Stimulated activated CD4-positive, alpha-beta T cell treated with anti-CD3 and anti-CD28 coated beads, Interleukin-1b, Interleukin-23, amount 100 ng/mL, for 24 hours (primary cell): ENCODE measurements at places on chromosomes 1 and 21.

DNA sequence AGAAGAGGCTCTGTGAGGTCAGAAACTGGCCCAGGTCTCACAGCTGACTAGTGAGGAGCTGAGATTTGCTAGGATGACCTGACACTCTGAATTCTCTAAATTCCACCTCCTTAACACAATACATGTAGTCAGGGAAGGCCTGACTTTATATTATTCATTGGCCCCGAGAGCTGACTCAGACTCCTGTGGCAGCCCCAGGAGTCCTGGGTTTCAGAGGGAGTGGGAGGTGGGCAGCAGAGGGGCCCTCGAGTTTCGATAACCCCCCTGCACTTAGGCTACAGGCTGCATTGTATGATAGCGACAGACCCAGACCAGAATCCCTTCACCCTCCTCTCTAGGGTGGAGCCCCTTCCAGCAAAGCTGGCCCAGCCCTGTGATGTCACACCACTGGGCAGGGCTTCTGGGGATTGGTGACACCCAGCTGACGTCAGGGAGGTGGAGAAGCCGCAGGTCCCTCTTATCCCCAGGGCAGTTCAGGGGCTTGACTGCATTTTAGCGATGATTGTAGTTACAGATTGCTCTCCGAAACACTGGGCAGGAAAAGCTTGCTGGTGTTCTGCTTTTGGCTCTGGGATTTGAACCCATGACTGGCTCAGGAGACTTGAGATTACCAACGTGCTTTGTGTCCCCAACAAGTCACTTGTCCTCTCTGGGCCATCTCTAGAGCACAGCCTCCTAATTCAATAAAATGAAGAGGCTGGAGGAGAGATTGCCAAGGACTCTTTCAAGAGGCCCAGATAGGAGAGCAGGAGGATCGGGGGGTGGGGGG, 17.0 kb upstream of the GPR37L1 start:
- DNase-seq: no peak

GRCh38 chr1:177858332-177858821, 111.5 kb downstream of the SEC16B start:
- no peak for DNase-seq

- DNase-seq: no peak
Observed at GRCh38 chr1:101025283-101025656, 314 bp downstream of the DPH5 start.

- no peak for DNase-seq
Observed at GRCh38 chr1:160813215-160813614, 17.2 kb downstream of the LY9 start.
